ENCODE measurements at places on chromosomes 5 and 9.

DNA sequence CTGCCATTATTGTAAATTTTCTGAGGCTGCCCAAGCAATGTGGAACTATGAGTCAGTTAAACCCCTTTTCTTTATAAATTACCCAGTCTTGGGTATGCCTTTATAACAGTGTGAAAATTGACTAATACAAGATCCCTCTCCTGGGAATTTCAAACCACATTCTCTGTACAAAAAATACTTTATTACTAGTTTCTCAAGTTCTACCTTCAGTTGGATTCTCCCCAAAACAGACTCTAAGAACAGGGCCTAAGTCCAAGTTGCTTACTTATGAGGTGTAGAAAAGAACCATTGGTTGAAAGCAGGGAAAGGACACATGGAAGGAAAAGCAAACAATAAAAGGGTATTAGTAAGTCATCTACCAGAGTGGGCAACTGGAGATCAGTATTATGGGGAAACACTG lies 343.2 kb downstream of the TMEM232 start:
- no peak for DNase-seq

DNA sequence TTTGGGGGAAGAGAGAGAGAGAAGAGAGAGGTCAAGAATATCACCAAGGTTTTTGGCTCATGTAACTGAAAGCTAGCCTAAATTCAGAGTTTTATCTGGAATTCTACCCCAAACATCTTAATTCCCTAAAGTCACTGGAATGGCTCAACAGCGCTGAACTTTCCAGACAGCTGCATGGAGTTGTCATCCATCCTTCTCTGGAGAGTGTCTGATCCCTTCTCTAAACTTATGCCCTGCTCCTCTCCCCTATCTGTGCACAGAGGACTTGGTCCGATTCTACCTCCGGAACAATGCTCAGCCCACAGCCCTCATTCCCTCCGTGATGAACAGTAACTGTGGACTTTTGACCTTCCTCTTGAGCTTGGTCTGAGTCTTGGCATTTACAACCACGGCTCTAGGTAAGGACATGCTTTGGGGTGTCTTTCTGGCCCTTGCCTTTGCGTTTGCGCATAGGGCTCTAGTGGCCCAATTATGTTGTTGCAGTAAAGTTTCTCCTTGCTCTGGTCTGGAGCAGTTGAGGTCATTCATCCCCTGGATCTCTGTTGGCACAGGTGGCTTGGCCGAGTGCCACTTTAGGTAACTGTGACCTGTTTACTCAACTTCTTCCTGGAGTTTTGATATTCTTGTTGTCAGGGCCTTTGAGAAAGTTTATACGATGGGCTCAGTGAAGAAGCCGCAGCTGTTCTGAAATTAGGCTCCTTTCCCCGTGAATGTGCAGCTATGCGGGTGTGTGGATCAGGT lies 18.3 kb upstream of the CD180 start:
- no peak for DNase-seq

GRCh38 chr5:20694121-20694520 lies 706.1 kb upstream of the CDH18 start:
- no peak for DNase-seq

DNA sequence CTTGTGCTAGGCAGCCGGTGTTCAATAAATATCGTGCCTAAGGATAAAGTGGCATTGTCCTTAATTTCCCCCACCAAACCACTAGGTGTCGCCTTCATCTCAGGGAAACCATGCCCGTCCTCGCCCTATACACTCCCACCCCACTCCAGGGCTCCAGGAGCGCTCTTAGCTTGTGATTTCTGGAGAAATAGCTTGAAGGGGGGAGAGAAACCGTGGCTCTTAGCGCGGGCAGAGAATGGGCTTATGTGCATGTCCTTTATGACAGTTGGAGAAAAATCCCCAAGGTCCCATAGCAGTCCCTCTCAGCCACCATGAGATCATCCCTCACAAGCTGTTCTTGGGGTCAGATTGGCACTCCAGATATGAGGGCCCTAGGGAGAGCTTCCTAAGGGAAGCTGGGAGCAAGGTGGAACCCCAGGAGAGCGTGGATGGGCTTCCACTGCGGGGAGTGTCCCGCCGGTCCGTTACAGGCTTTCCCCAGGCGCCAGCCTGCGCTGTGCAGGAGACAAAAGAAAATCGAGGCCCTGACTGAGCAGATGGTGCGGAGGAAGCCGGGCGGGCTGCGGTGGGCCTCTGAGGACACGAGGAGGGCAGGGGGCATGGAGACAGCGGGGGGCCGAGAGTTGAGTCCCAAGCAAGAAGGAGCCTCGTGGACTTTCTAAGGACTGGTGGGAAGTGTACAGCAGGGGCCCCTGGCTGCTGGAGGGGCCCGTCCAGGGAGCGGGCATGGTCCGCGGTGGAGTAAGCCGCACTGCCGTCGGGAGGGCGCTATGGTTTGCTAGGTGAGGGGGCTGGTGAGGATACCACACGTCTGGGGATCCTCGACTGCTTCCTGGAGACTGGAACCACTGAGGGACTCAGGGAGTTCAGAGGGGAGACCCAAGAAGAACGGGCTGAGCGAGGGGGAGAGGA lies 750 bp upstream of the NPR2 start:
- DNase-seq, result peak; percentile 53

DNA sequence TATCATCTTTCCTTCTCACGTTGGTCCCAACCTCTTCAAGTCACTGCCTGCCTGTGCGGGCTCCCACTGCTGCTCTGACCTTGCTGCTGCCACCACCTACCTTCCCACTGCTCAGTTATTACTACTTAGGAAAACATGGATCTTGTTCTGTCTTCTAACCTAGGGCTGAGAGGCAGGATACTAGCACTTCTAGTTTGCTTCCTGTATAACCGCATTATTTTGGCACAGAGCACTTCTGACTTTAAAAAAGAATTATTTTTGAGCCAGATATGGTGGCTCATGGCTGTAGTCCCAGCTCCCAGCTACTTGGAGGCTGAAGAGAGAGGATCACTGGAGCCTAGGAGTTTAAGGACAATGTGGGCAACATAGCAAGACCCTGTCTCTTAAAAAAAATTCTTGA lies 135.4 kb upstream of the GNA14 start:
- no peak for DNase-seq

GRCh38 chr9:107064378-107064777 lies 201.4 kb downstream of the ZNF462 start:
- no peak for DNase-seq

GRCh38 chr9:126872516-126872915 lies 12.1 kb downstream of the ZBTB34 start:
- DNase-seq, result no peak

GRCh38 chr9:10443181-10443867 lies 169.5 kb downstream of the PTPRD start:
- DNase-seq, result no peak

- DNase-seq, result no peak
Observed at GRCh38 chr9:93461821-93462220, 8.4 kb upstream of the FAM120AOS start.

DNA sequence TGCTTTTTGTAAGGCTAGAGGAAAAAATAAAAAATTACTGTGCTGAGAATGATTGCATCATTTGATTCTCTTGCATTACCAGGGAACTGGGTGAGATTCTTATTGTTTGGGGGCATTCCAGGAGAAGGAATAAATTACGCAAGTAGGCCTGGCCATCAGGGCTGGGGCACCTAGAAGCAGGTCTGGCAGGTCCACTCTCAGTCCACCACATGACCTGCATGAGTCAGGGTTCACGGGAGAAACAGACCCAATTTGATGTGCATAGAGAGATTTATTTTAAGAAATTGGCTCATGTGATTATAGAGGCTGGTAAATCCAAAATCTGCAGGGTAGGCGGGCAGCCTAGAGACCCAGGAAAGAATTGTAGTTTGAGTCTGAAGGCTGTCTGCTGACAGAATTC lies 59.6 kb downstream of the ZNF622 start:
- DNase-seq, result no peak

GRCh38 chr9:135864447-135865049 lies 42.8 kb downstream of the CAMSAP1 start:
- DNase-seq, result peak; percentile 80

GRCh38 chr9:23586906-23587305 lies 239.1 kb downstream of the ELAVL2 start:
- DNase-seq, result no peak

DNA sequence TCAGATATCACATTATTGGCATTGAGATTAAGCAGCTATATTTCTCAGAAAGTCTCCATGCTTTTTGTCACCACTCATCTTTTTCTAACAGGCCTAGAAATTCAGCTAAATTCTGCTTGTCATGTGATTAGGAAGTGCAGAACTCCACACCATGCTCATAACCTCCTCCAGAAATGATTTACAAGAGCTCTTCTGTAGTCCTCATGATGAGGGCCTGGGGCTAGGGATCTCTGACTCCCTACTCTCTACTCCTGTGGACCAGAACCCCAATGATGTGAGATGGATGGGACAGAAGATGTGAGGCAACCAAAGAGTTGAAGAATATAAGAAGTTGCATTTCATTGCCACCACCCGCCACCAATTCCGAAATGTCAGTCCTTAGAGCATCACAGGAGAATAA lies 16.5 kb upstream of the SIL1 start:
- DNase-seq, result no peak

All from activated naive CD4-positive, alpha-beta T cell treated with Interleukin-2 at 50 U/mL for 16 hours (primary cell).